ENCODE measurements at places on chromosomes 5 and 9.

DNA sequence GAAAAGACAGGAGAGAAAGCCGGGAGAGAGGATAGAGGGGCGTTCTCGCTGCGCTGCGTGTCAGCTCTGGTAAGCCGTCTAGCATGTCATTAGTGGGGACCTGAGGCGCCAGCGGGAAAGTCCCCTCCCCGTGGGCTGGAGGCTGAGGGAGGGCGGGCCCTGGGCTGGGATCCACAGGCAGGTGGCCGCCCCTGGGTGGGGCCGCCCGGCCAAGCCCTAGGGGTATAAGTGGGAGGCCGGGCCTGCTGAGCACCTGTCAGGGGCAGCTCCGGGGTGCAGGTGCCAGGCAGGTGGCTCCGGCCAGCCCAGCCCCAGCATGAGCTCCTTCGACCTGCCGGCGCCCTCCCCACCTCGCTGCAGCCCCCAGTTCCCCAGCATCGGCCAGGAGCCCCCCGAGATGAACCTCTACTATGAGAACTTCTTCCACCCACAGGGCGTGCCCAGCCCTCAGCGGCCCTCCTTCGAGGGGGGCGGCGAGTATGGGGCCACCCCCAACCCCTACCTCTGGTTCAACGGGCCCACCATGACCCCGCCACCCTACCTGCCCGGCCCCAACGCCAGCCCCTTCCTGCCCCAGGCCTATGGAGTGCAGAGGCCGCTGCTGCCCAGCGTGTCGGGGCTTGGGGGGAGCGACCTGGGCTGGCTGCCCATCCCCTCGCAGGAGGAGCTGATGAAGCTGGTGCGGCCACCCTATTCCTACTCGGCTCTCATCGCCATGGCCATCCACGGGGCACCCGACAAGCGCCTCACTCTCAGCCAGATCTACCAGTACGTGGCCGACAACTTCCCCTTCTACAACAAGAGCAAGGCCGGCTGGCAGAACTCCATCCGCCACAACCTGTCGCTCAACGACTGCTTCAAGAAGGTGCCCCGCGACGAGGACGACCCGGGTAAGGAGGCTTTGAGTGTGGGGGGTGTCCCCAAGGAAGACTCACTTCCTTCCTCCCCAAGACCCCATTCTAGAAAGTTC is at the start of gene FOXI1:
FOXI1 (plus strand) TSS at position 256 of the 970 bp plus-strand sequence; CDS start at position 317, 61 bp downstream.
- DNase-seq = no peak

DNA sequence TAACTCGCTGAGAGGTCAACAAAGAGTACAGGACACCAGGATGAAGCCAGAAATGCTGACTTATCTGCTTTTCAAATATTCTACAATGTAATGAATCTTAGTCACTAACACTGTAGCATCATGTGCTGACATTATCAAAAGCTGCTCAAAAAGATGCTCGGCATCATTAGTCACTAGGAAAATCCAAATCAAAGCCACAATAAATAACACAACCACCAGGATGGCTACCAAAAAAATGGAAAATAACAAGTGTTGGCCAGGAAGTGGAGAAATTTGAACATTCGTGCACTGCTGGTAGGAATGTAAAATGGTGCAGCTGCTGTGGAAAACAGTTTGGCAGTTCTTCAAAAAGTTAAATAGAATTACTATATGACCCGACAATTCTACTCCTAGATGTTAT is 269.1 kb downstream of the GLIS3 start:
- DNase-seq = no peak

GRCh38 chr9:91181541-91181940 is 180.2 kb downstream of the AUH start:
- no peak for DNase-seq

DNA sequence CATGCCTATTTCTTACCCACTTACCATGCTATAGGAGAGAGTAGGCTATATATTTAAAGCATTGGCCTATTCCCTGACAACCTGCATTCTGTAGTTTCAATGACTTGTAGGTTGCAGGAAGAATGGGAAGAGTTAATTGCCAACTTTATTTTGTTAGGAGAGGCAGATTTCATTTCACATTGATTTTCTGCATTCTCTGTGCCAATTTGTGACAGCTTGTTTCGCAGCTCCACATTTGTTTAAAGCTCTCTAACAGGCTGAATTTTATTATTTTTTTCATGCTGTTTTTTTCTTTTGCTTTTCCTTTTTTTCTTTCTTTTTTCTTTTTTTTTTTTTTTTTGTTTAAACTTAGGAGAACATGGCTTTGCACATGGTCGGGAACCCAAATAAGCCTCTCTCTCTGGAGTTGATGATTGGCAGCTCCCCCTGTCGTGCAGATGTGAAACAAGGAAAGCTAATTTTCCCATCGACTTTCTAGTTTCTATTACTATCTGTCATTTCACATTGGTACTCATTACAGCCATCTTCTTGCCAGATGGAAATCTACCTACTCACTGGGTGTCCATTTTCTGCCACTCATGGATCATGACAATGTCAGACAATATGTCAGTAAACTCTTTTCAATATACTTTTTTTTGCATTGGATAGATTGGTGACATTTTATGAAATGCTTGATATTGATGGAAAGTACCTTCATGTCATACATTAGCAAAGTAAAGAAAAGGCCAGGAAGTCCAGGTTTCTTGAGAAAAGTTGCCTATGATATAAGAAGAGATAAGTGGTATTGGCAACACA is 223.2 kb downstream of the KCTD16 start:
- no peak for DNase-seq

GRCh38 chr9:110619831-110620230 is 40.3 kb upstream of the SVEP1 start:
- DNase-seq = no peak

- no peak for DNase-seq
Measured at GRCh38 chr5:39055768-39056398, 18.3 kb downstream of the RICTOR start.
